ENCODE measurements at places on chromosomes 6 and 20. TPM values are rescaled to one million over a fixed set of nuclear protein-coding genes. Genes with fewer than 3 reads are reported as not detected.

GRCh38 chr6:151036869-151037680 is 171.6 kb downstream of the MTHFD1L start:
- no peak for DNase-seq

- no peak for DNase-seq
Observed at GRCh38 chr20:37518059-37518458, 3.0 kb upstream of the NNAT start.

The MCM3 gene
- 6.6 TPM for total RNA-seq

- no peak for DNase-seq
Observed at GRCh38 chr20:34431168-34431567, 68.1 kb downstream of the ITCH start.

The TBX18 gene
- total RNA-seq: 0.87 TPM

The C6orf132 gene
- total RNA-seq: 0.29 TPM

The SLC2A10 gene
- 35.4 TPM for total RNA-seq

The ME1 gene
- 17.5 TPM for total RNA-seq

The HNF4A gene
- 186 TPM for total RNA-seq

DNA sequence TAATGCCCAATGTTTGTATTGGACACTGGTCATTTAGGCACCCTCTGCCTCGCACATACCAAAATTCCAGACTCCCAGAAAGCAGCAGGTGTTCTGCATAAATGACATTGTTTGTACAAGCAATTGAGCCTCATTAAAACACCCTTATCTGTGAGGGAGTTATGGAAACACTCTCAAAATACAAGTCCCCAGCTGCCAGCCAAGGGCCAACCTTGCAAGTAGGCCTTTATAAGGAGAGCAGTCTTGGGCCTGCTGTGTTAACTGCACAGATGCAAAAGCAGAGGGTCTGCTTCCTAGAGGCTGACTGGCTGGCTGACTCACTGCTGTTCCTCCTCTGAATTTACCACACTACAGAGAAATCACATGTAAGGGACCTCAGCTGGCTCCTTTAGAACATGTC is 150.4 kb upstream of the HMGN3 start:
- no peak for DNase-seq

DNA sequence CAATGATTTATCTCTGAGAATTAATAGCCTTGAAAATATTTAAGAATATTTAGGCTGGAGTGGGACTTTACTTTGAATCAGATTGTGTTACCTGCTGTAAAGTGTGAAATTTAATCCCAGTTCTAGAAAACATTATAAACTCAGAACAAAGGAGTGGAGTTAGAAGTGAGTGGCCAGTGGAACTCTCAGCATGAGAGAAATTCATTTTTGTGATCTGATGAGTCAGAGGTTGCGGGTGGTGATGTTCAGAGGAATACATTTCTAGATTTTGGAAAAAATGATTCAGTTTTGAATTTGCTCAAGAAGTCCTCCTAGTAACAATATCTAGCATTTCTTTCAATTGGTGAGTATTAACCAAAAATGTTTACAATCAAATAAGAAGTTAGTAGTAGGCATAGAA is 167.5 kb downstream of the ZFAND3 start:
- no peak for DNase-seq

The NKAPL gene
- 0.16 TPM for total RNA-seq

The TMEM244 gene
- total RNA-seq: not detected

The CABLES2 gene
- total RNA-seq: 2.6 TPM

- no peak for DNase-seq
Observed at GRCh38 chr6:160974304-160974771, 17.2 kb upstream of the MAP3K4 start.

DNA sequence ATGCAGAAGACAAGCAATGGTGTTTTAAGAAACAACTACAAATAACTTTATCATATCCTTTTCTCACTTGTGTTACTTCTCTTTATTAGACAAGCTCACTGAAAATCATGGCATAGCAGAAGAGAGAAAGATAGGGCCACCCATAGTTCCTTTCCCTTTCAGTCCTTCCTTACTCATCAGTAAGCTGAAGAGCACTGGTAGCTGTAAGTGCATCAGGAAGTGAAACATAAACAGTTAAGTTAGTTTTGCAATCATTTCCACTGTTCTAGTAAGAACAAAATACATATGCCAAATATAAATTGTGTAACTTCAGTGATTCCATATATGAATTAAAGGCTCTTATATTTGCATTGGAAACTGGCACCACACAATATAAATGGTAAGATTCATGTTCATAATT is 220.1 kb downstream of the HACE1 start:
- no peak for DNase-seq

GRCh38 chr6:15048367-15048766 is 197.5 kb upstream of the JARID2 start:
- no peak for DNase-seq

DNA sequence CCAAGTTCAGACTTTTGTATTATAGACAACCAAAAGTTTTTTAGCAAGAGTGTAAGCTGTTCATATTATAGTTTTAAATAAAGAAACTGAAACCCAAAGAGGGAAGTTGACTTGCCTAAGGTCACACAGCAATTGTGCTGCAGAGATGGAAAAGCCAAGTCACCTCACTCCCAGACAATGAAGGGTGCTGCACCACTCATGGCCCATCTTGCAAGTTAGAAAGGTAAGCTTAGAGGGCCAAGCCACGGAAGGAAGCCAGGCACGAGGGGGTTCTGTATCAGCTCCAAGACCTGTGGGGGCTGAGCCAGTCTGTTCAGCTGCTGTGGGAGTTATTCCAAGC is 860 bp downstream of the DEFB124 start:
- DNase-seq: no peak

All from right lobe of liver (tissue), 6 donors.